ENCODE measurements at places on chromosomes 7 and 10. TPM values are rescaled to one million over a fixed set of nuclear protein-coding genes. Genes with fewer than 3 reads are reported as not detected.

SPAM1 gene
- total RNA-seq: not detected

FXYD4 gene
- not detected for total RNA-seq

MKRN1 gene
- total RNA-seq: 99.0 TPM

FFAR4 gene
- total RNA-seq: 0.24 TPM

SEMA3E gene
- 0.24 TPM for total RNA-seq

DNA sequence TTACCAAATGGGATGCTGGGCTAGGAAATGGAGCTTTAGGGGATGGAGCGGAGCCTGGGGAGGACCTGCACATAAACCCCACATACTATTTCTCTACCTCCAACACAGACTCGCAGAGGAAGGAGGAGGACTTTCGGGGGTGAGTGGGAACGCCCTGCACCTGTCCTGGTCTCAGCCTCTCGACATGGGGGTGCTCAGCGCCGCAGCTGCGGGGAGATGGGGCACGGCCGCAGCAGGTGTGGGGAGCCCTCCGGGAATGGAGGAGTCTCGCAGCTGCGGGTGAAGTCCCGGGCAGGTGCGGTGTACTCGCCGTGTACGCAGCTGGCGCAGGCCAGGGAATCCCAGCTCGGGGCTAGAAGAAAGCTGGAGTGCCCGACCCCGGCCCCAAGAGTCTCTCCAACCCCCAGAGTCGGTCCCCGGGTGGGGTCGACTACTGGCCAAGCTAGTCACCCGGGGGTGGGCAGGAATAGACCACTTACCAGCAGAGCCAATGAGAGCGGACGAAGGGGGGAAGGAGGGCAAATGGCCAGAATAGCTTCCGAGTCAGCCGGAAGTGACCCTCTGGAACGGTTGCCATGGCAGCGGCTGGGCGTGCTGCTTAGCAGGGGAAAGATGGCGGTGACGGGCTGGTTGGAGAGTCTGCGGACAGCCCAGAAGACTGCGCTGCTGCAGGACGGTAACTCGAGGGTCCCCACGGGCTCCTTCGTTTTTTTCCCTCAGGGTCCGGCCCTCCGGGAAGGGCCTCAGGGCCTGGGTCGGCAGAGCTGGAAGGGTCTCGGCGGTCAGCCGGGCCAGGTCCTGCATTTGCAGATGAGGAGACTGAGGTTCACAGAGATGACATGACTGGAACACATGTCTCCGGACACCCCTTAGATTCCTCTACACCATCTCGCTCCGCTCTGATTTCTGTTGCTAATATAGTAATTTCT lies at the start of the genes DPCD and POLL:
Gene DPCD, plus strand, starts transcription at position 597 of the 929 bp plus-strand sequence. Its CDS starts 16 bp downstream, at position 613.
Gene POLL, minus strand, starts transcription at position 533 of the 929 bp plus-strand sequence. CDS start 897 bp downstream, outside the sequence.
- DNase-seq: peak; percentile 99

GRCh38 chr10:46787321-46787615 lies 124.0 kb upstream of the PTPN20 start:
- DNase-seq: no peak

- DNase-seq: no peak
Observed at GRCh38 chr7:154469652-154470051, 417.5 kb downstream of the DPP6 start.

DNA sequence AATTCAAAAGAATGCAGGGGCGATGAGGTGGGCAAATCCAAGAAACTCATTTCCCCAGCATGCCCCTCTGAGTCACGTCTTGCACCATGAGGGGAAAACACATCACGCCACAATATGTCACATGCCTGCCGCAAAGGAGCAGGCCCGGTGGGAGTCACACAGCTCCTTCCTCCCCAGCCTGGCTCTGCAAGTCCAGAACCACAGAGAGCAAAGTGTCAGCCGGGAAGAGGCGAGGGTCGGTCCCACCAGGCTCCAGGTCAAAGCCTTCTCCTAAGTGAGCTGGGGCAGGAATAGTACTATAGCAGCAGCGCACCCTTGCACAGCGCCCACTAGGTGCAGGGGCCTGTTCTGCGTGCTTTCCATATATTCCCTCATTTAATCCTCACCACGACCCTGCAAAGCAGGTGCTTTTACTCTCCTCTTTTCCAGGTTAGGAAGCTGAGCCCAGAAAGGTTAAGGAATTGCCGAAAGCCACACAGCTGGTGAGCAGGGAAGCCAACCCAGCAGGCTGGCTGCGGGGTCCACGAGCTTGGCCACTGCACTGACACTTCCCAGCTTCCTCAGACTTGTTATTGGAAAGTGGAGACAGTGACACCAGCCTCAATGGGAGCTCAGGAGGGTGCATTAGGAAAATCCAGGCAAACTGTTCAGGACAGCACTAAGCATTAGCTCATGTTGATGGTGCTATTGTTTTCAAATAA lies 94.0 kb upstream of the ZMIZ1 start:
- no peak for DNase-seq

GRCh38 chr10:27345455-27345920 lies 104.9 kb upstream of the ACBD5 start:
- DNase-seq: no peak

DNA sequence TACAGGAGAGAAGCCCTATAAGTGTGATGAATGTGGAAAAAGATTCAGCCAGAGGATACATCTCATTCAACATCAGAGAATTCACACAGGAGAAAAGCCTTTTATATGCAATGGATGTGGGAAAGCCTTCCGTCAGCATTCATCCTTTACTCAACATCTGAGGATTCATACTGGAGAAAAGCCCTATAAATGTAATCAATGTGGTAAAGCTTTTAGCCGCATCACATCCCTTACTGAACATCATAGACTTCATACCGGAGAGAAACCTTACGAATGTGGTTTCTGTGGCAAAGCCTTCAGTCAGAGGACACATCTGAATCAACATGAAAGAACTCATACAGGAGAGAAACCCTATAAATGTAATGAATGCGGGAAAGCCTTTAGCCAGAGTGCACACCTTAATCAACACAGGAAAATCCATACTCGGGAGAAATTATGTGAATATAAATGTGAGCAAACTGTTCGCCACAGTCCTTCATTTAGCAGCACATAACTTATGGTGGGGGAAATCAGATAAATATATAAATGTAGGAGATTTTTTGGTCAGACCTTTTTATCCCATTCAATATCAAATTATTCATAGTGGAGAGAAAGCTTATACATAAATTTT lies 12.1 kb upstream of the MRPS17 start:
- DNase-seq: no peak

DNA sequence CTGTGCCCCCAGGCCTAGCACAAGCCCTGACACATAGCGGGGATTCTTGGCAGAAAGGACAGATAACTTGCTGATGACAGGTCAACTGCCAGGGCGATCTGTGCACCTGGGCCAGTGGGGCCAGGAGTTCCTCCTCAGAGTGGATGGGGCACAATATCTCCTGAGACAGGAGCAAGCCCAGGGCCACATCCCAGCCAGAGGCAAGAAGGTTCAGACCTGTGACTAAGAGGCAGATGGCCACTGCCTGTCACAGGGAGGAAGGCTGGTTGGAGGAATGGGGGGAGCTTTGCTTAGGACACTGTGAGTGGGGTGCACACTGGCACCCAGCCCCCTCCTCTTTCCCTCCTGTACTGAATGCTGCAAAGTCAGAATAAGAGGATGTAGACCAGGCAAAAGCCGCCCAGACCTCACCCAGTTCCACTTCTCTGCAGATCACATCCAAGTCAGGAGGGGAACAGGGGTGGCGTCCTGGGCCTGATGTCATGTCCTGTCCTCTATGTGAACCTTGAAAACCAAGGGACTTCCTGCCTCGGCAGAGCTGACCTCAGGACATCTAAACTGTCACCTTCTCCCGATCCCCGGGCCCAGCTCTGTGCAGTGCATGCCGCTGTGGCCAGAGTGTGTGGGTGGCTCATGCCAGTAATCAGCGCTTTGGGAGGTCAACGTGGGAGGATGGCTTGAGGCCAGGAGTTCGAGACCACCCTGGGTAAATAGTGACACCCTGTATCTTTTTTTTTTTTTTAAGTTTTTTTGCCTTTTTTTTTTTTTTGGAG lies 1.3 kb downstream of the GUSB start:
- DNase-seq: peak; percentile 88

- no peak for DNase-seq
Observed at GRCh38 chr10:95745501-95745900, 10.5 kb upstream of the ENTPD1 start.

DNA sequence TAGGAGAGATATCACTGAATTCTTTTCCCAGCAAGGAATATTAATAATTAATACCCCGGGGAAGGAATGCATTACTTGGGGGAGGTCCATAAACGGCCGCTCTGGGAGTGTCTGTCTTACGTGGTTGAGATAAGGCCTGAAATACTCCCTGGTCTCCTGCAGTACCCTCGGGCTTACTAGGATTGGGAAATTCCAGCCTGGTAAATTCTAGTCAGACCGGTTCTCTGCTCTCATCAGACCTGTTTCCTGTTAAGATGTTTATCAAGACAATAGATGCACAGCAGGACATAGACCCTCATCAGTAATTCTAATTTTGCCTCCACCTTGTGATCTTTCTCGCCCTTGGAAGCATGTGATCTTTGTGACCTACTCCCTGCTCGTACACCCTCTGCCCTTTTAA lies 162.8 kb upstream of the KCND2 start:
- no peak for DNase-seq

GRCh38 chr7:42961170-42961569 lies 29.0 kb downstream of the MRPL32 start:
- DNase-seq: no peak

- no peak for DNase-seq
Observed at GRCh38 chr10:28587270-28587969, 54.5 kb downstream of the WAC start.

Measured in Right ventricle myocardium inferior (tissue), 1 donor.